ENCODE measurements at places on chromosomes 13 and 19.

DNA sequence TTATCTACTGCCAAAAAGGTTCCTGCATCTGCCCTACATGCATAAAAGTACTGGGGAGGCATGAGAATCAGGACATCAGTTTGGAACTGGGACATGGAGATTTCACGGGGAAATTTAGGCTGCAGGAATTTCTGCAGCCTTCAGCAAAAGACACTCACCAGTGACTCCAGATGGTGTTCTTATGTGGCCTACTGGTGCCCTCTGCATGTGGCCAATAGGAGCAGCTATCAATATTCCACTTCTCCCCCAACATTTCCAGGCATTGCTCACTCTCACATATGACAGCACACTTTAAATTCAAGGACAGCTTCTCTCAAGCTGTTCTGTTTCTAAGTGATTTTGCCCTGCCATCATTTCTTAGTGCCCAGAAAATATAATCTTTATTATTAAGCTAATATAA lies 570.5 kb upstream of the ARGLU1 start:
- DNase-seq: no peak

DNA sequence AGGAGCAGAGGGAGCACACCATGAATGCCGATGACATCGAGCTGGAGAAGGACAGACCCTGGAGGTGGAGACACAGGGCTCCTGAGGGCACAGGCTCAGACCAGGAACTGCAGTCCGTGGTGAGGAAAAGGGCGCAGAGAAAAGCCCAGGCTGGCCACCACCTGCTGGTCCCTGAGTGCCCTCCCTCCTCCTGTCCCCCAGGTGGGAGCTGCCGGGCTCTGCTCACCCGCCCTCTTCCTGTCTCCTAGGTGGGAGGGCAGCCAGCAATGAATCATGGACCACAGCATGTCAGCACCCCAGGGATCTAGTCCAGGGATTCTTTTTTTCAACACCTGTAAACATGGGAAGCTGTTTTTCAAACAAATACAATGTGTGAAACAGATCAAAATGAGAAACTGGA lies 94.6 kb upstream of the ARHGEF7 start:
- DNase-seq: no peak

DNA sequence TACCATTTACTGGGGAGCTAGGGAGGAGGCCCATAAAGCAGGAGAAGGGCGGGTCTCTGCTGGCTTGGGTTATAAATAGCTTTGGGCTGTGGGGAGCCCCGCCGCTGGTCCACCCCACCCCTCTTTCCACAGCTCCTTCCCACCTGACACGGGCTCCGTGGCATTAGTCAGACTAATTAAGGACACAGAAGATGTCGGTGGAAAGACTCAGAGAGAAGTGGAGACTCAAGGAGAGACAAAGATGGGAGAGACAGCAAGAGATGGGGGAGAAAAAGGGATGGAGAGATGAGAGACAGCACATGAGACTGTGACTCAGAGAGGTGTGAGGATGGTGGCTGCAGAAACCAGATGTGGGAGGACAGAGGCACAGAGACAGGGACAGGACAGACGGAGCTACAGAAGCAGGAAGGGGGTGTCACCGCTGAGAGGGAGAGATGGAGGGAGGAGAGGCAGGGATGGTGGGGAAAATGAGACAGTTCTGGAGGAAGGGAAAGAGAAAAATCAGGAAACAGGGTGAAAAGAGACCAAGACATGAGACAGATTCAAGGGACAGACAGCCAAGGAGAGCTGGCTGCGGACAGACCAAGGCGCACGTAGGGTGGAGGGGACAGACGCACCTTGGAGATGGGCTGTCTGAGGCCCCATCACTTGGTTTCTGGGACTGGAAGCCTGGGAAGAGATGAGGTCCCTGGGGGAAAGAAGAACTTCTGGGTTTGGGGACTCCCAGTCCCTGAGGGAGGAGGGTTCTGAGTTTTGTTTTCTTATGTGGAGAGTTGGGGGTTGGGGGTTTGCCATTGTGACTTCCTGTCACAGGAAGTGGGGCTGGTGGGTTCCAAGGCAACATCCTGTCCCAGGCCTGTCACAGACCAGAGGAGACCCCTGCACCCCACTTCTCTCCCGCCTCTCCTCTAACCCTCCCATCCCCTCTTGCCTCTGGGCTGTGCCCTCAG lies 4.1 kb downstream of the ARHGEF1 start:
- no peak for DNase-seq

GRCh38 chr19:19238126-19238894 lies 26.6 kb downstream of the NCAN start:
- DNase-seq: no peak

DNA sequence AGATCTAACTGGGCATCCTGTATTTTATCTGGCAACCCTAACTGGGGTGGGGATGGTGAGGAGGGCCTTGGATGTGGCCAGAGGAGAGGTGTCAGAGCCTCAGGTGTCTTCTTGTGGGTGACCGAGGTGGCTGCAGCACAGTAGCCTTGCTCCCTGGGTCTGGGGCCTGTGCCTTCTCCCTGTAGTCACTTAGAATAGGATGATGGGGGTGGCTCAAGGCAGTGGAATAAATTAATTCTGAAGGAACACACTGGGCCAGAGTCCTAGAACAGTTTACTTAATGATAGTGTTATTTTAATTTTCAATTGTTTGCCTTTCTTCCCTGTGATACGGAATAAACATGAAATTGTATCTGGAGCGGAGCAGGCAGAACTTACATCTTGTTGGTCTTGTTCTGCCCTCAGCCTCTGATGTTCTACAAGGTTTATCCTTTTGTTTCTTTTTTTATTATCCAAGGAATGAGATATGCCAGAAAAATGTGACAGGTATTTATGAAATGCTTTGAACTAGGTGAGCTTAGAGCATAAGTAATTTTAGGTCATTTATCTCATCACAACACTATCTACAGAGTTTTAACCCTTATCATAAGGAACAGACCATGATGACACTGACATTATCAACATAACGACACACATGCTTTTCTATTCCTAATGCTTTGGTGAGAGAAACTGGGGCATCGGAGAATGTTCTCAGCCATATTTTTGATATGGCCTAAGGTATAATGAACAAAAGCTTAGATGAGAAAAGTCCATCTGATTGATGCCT lies 51.4 kb downstream of the LRCH1 start:
- no peak for DNase-seq

DNA sequence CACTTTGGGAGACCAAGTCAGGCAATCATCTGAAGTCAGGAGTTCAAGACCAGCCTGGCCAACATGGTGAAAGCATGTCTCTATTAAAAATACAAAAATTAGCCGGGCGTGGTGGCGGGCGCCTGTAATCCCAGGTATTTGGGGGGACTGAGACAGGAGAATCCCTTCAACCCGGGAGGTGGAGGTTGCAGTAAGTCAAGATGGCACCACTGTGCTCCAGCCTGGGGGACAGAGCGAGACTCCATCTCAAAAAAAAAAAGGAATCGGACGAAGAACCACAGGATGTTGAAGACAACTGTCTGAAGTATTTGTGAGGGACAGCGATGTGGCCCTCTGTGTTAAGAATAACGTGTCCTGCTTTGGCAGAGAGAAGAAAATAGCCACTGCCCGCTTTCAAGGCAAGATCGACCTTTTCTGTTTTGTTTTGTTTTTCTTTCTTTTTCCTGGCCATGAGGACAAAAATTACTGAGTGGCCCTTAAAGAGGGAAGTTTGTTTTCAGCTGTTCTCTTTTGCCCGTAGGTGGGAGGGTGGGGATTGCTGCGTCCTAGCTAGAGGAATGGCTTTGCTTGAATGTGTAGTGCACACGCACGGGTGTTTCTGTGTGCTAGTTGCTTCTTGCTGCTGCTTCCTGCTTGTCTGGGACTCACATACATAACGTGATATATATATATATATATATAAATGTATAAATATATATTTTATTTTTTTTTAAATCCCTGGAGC lies 6.2 kb upstream of the PRKCG start:
- no peak for DNase-seq

GRCh38 chr13:107118506-107118905 lies 550.6 kb upstream of the ARGLU1 start:
- DNase-seq: no peak

- no peak for DNase-seq
Observed at GRCh38 chr13:32025730-32026129, 5.8 kb upstream of the FRY start.

GRCh38 chr13:111853721-111854120 lies 213.2 kb upstream of the SOX1 start:
- no peak for DNase-seq

- DNase-seq: no peak
Observed at GRCh38 chr19:16566161-16566560, 6.1 kb downstream of the SLC35E1 start.

DNA sequence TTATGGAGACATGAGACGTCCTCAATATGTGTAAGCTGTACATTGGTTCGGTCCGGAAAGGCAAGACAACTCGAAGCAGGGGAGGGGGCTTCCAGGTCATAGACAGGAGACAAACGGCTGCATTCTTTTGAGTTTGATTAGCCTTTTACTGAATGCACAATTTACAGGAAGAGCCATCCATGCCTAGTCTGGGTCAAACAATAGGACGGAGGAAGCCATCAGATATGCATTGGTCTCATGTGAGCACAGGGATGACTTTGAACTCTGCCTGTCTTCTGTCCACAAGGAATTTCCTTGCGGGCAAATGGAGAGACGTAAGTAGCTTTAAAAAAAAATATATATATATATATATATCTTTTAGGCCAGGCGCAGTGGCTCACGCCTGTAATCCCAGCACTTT lies 1.9 kb upstream of the CCNP start:
- no peak for DNase-seq

DNA sequence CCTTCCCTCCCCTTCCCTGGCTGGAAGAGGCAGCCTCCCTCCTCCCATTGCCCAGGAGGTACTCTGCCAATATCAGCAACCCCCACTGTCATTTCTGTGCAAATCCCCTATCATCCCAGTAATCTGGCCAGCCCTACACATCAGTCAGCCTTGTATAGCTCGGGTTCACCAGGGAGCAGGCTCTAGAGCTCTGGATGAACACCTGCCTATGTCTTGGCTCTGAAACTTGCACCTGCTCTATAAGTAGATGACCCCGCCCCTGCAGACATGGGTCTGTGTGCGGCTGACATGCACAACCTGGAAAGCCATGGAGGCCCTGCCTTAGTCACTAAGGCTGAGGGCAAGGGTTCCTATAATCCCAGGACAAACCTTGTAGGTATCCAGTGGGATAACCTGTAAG lies 1042.9 kb downstream of the UQCRFS1 start:
- no peak for DNase-seq
